ENCODE measurements at places on chromosomes 4 and X. TPM values are rescaled to one million over a fixed set of nuclear protein-coding genes. Genes with fewer than 3 reads are reported as not detected.

GRCh38 chr4:72555377-72555831 is 13.6 kb downstream of the ADAMTS3 start:
- H3K4me1 ChIP-seq = no peaks in the 10 kb centered on the region
- H3K36me3 ChIP-seq = no peaks in the 10 kb centered on the region
- no peaks in the 10 kb centered on the region for H3K27me3 ChIP-seq
- H3K4me3 ChIP-seq = no peak overlapping the region

Gene PF4V1
- polyA plus RNA-seq = not detected

Gene GAGE13
- polyA plus RNA-seq = not detected

DNA sequence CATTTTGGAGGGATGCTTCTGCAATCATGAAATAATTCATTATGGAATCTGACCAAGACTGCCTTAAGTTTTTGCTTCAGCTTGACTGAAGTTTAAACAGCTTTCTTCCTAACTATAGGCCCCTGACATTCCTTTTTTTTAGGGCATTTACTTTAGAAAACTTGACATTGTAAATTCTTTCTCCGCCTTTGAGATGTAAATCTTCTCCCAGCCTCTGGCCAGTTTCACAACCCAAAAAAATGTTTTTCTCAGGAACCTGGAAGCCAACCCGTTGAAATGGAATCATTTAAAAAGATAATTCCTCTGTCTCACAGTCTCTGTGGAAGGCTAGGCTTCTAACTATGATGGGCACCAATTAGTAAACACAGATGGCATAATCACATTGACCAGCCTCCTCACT is 710.4 kb upstream of the PABPC4L start:
- no peak overlapping the region for H3K4me3 ChIP-seq
- DNase-seq = no peak
- H3K27me3 ChIP-seq = no peaks in the 10 kb centered on the region

DNA sequence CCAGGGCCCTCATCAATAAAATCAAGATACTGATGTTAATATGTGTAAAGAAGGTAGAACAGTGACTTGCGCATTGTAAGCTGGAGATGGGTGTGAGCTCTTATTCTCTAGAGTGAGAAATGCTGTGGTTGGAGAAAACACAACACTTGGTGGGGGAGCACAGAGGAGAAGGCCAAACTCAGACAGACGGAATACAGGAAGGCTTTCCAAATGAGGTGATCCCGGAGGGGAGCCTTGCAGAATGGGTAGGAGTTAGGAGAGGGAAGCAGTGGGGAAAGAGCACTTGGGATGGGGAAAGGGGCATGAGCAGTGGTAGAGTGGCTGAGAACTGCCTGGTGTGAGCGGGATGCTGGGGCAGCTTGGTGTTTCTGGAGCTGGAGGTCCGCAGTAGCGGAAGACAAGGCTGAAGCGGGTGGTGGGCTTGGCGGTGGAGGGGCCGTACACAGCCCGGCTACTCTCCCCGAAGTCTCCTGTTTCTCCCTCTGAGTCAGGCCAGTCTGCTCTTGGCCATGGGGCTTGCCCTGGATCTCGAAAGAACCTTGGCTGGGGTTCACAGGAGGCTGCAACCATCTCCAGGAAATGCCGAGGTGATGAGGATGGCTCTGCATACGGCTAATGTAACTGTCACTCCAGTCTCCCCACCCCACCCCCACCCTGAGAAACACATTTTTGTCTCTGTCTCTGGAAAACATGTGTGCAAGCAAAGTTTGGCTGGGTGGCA is 11.3 kb upstream of the PLAC1 start:
- H3K4me3 ChIP-seq = no peak overlapping the region
- no peaks in the 10 kb centered on the region for H3K36me3 ChIP-seq
- DNase-seq = no peak

Gene ADGRL3
- polyA plus RNA-seq = 1.8 TPM

Gene MEPE
- polyA plus RNA-seq = not detected

GRCh38 chr4:3250438-3250955 is 1.5 kb downstream of the MSANTD1 start:
- no peak overlapping the region for H3K4me3 ChIP-seq
- H3K36me3 ChIP-seq = no peaks in the 10 kb centered on the region
- no peaks in the 10 kb centered on the region for H3K4me1 ChIP-seq
- no peaks in the 10 kb centered on the region for H3K27me3 ChIP-seq
- DNase-seq = peak; percentile 9

DNA sequence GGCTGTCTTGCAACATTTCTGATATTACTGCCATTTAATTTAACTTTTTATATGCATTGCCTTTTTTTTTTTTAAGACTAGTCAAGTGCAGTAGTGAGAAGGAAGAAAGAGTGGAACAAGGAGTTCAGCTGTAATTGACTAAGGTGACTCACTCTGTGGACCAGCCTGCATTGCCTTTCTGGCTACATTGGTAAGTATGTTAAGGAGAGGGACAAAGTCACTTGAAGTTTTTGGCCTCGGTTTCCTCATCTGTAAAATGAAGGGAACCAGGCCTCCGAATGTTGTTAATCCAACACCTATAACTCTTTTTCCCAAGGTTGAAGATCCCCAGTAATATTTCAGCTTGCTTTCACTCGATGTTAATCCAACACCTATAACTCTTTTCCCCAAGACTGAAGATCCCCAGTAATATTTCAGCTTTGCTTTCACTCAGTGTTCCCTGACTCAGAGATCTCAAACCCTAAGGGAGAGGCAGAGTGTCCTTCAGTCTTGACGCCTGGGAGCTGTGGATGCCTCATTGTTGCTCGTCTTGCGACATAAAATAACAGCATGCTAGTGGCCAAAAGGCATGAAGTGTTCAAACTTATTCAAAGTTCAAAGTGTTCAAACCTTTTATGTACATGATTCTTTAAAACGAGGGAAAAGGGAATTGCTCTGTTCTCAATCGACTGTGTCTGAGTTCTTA is 102.0 kb downstream of the SORBS2 start:
- no peaks in the 10 kb centered on the region for H3K27me3 ChIP-seq
- no peaks in the 10 kb centered on the region for H3K36me3 ChIP-seq
- H3K27ac ChIP-seq = peak overlapping the region; percentile 40

Gene SSX2
- not detected for polyA plus RNA-seq

DNA sequence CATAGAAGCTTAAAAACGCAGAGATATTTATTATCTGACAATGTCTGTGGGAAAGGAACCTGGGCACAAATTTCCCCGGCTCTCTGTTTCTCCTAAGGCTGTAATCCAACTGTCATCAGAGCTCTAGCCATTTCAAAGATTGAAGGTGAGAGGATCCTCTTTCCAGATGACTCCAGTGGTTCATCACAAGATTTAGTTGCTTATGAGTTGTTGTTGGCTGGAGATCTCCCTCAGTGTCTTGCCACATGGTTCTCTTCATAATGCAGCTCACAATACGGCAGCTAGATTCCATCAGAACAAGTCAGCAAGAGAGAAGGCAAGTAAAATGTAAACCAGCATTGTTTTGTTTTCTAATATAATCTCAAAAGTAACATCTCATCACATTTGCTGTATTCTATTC is 369.4 kb downstream of the GASK1B start:
- no peaks in the 10 kb centered on the region for H3K4me1 ChIP-seq
- no peaks in the 10 kb centered on the region for H3K36me3 ChIP-seq
- no peak overlapping the region for H3K27ac ChIP-seq
- H3K27me3 ChIP-seq = no peaks in the 10 kb centered on the region
- DNase-seq = no peak

Gene MAGEB6B
- not detected for polyA plus RNA-seq

Gene KCNE5
- polyA plus RNA-seq = 0.39 TPM

Gene PLXNB3
- polyA plus RNA-seq = 0.51 TPM

Gene S100G
- not detected for polyA plus RNA-seq

GRCh38 chr4:1833307-1834046 is 22.5 kb downstream of the LETM1 start:
- H3K27me3 ChIP-seq = no peaks in the 10 kb centered on the region
- no peak for DNase-seq
- peaks cover 13% of the 10 kb centered on the region for H3K36me3 ChIP-seq
- H3K4me1 ChIP-seq = no peaks in the 10 kb centered on the region

Gene SH2D1A
- not detected for polyA plus RNA-seq

GRCh38 chr4:28073860-28074555 is 1213.4 kb downstream of the STIM2 start:
- no peaks in the 10 kb centered on the region for H3K4me1 ChIP-seq
- no peak overlapping the region for H3K27ac ChIP-seq
- DNase-seq = no peak
- no peak overlapping the region for H3K4me3 ChIP-seq
- H3K27me3 ChIP-seq = no peaks in the 10 kb centered on the region

Gene FGA
- polyA plus RNA-seq = 0.32 TPM

- H3K4me3 ChIP-seq = no peak overlapping the region
- H3K36me3 ChIP-seq = no peaks in the 10 kb centered on the region
- no peaks in the 10 kb centered on the region for H3K27me3 ChIP-seq
- no peak overlapping the region for H3K27ac ChIP-seq
Measured at GRCh38 chr4:102308032-102308799, 37.1 kb downstream of the SLC39A8 start.

Gene SPIN2A
- 0.08 TPM for polyA plus RNA-seq

GRCh38 chr4:40331101-40331745 is 3.9 kb upstream of the CHRNA9 start:
- no peaks in the 10 kb centered on the region for H3K27me3 ChIP-seq
- H3K36me3 ChIP-seq = no peaks in the 10 kb centered on the region
- no peak for DNase-seq
- H3K4me1 ChIP-seq = no peaks in the 10 kb centered on the region
- H3K27ac ChIP-seq = no peak overlapping the region

Measured in heart left ventricle (tissue), 16 donors.